NCI-H2107 (cell line): ENCODE measurements at places on chromosomes 6 and 20.

- DNase-seq, result no peak
Measured at GRCh38 chr6:146408583-146408982, 135.1 kb upstream of the RAB32 start.

DNA sequence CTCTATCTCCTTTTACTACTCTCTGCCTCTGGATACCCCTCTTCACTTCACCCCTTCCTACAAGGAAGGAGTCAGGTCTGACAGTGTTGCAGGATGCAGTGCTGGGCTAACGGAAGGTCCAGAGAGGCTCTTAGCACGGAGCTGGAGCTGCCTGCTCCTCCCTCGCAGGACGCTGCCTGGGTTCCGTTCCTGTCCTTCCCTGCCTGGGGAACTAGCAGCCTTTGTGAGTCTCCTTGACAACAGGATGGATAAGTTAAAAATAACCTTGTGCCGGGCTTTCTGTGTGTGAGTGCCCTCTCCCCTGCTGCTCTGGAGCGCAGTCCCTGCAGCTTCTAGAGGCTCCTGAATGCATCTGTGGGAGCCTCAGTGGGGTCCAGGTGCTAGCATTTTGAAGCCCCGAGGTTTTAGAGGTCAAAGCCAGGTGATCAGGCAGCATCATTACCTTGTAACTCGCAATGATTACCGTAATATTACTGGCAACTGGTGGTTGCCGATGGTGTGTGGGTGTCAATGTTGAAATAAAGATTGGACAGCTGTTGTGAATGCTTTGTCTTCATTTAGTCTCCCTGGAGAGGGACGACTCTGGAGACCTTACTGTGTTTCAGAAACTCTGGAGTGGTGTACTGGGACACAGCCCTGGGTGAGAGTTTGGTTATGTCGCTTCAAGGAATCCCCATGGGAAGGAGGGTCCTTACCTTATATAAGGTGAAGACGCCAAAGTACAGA lies 44.4 kb downstream of the CDS2 start:
- DNase-seq, result no peak

GRCh38 chr20:51528263-51529027 lies 14.1 kb downstream of the NFATC2 start:
- no peak for DNase-seq

GRCh38 chr20:50153153-50153499 lies 397 bp downstream of the PEDS1 start:
- no peak for DNase-seq

GRCh38 chr20:63533388-63533787 lies 3.8 kb downstream of the PTK6 start:
- DNase-seq, result no peak

- no peak for DNase-seq
Measured at GRCh38 chr6:157225575-157225995, 97.7 kb downstream of the TMEM242 start.

- DNase-seq, result no peak
Measured at GRCh38 chr20:62353289-62354030, 13.7 kb downstream of the LAMA5 start.

GRCh38 chr6:10383331-10384090 lies 31.4 kb downstream of the TFAP2A start:
- DNase-seq, result no peak

GRCh38 chr20:21936720-21937380 lies 231.4 kb downstream of the PAX1 start:
- DNase-seq, result no peak

DNA sequence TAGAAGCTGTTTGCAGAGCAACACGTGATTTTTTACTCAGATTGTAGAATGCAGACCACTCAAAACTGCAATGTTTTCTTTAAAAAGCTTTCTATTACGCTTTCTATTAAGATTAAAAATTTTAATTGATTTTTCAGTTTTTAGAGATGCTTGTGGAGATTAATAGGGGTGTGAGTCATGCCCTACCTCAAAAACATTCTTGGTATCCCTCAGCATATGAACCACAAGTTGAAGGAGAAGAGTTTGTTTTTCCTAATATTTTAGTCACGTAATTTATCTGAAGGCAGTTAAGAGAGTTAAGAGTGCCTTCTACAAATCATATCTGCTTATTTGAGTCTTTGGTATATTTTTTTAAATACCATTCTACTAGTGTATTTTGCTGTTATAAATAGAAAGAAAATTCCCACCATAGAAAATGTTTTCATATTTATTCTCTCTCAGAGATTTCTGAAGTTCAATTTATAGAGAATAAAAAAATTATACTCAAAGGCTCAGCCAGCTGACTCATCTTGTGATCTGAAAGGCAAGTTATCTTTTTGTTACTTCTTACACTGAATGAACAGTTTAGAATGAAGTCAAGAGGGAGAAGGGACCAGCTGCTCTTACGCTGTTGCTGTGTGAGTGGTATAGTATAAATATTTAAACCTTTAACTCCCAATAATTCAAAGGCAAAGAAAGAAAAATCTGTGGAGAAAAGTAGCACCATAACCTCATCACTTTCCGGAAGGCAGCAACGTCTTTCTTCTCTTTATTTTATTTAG lies 7.6 kb downstream of the RIPOR2 start:
- DNase-seq, result no peak

- DNase-seq, result no peak
Measured at GRCh38 chr6:41548098-41548840, 2.1 kb downstream of the FOXP4 start.

GRCh38 chr20:3539311-3540107 lies 68.7 kb downstream of the ATRN start:
- no peak for DNase-seq

- no peak for DNase-seq
Measured at GRCh38 chr20:33719277-33719988, 677 bp downstream of the PXMP4 start.

DNA sequence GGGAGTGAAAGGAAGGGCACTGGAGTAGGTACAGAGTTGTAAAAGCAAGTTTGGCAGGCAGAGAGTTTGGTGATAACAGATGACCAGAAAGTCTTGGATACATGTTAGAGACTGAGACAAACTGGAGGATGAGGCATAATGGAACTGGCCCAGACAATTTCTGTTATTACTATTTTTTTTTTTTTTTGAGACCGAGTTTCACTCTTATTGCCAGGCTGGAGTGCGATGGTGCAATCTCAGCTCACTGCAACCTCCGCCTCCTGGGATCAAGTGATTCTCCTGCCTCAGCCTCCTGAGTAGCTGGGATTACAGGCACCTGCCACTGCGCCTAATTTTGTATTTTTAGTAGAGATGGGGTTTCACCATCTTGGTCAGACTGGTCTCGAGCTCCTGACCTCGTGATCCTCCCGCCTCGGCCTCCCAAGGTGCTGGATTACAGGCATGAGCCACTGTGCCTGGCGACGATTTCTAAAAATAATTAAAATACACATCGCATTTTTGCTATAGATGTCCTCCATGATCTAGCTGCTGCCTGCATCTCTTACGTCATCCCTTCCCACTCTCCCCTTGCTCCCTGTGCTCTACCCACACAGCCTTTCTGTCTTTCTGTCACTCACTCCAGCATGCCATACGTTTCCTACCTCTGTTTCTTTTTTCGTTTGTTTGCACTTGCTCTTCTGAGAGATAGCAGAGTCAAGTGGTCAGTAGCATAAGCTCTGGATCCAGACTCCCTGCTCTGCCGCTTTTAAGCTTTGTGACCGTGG lies 23.5 kb downstream of the MAPK14 start:
- no peak for DNase-seq

DNA sequence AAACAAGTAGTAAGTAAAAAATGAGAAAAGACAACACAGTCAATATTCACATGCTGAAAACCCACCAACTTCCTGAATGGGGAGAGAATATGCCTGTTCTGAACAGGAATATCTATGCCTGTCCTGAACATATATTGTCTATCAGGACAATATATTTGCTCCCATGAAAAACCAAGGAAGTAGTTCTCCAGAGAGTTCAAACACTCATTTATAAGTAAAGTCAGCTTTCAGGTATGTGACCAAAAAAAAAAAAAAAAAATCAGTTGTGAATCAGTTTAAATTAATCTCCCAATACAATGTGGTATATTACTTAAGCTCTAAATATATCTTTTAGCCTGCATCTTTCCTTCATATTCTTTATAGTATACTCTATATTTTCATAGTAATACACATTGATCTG lies 119.5 kb downstream of the MYB start:
- DNase-seq, result no peak

DNA sequence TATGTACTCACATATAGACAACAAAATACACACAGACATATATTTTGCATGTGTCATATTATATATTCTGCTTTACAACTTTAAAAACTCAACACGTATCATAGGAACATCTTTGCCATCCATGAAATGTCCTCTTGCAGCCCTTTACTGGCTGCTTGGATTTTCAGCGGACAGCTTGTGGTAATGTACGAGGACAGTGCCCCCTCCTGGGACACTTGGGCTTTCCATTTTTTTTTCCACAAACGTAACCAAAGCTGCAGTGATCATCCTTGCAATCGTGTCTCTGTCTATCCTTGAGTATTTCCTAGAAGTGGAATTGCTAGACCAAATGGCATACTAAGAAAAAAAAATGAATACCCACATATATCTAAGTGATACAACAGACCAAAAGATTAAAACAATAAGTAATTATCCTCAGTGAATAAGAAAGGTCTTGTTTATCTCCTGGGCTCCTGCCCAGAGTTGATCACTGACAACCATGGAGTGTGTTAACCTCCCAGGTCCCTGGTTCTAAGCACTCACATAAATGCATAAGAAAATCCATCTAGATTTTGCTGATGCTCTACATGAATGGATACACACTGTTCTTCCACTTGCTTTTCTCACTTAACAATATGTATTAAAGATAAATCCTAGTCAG lies 18.1 kb downstream of the BPI start:
- no peak for DNase-seq

- no peak for DNase-seq
Measured at GRCh38 chr6:56916849-56917551, 37.9 kb upstream of the BEND6 start.

- peak; percentile 70 for DNase-seq
Measured at GRCh38 chr6:23180504-23181293, 611.3 kb downstream of the HDGFL1 start.

DNA sequence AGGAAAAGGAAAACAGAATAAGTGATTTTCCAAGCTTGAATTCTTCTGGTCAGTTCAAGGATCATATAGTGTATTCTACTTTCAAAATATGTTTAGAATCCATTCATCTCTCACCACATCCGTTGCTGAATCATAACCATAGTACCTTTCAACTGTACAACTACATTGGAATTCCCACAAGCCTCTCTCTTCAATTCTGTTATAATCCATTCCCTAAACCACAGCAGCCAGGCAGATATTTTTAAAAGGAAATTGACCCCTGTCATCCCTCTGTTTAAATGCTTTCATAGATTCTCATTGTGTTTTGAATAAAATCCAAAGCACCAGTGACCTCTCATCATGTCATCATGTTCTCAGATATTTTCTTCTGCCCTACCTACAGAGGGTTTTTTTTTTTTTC lies 412.7 kb downstream of the GRIK2 start:
- DNase-seq, result no peak

DNA sequence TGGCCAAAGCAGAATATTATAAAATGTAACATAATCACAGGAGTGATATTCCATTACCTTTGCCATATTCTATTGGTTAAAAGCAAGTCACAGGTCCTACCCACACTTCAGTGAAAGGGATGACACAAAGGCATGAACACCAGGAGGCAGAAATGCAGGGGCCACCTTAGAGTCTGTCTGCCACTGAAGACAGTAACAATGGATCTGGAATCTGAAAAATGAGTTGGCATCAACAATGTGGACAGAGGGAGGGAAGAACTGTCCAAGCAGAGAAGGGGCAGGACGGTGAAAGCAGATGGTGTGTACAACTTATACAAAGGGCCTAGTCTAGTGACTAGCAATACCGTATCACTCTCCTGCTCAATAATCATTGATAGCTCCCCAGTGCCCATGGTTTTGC lies 6.6 kb upstream of the LPIN3 start:
- no peak for DNase-seq

DNA sequence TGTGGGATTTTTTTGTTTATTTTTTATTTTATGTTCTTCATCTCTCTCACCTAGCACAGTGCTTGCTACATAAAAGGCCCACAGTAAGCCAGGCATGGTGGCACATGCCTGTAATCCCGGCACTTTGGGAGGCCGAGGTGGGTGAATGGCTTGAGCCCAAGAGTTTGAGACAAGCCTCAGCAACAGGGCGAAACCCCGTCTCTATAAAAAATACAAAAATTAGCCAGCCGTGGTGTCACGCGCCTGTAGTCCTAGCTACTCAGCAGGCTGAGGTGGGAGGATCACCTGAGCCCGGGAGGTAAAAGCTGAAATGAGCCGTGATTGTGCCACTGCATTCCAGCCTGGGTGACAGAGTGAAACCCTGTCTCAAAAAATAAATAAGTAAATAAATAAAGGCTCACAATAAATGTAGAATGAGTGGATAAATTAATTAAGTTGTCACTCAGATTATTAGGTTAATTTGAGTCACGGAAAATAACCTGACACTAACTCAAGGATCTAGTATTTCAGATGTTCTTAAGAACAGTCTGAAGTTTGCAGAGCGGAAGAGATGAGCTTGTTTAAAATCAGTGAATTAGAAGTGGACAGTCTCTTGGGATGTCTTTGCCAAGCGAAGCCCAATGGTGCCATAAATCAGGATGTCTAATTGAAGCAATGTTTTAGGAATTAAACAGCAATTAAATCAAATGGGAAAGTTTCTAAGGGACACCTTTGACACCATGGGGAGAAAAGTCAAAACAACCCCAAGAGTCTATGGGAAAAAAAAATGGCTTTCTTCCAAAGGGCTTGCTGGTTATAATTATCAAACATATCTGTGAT lies 214.4 kb downstream of the ZNF217 start:
- DNase-seq, result no peak

- no peak for DNase-seq
Measured at GRCh38 chr6:143206550-143206949, 145.9 kb downstream of the AIG1 start.

DNA sequence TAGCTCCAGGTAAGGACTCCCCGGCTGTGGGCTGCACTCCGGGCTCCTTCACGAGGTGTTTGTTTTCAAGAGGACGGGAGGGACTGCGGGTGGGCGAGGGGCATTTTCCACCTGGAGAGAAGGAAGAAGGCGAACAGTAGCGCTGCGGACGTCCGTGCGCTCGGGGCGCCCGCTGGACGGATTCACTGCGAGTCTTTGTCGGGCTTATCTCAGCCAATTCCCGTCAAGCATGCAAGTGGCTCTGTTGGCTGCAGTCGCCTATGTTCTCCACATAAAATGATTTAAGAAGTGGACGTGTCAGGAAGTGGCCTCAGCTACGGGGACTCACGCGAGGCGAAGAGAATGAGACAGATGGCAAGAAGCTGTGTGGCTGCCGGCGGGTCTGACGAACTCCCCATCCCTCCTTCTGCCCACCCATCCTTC lies 332 bp downstream of the GRIK2 start:
- DNase-seq, result no peak

DNA sequence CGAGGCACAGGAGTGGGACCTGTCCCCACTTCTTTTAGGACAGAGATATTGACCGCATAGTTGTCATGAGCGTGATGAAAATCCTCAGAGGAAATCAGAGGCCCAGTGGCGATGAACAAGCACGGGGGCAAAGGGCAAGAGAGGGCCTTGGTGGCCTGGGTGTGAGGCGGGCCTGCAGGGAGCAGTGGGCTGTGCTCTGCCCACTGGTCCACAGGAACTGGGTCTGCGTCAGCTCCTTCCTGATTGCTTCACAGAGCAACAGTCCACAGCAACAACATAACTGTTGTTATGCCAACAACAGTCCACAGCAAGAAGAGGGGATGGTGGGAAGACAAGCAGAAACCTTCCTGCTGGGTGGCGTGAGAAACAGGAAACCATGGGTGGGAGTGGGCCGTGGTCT lies 335.6 kb downstream of the ZFAND3 start:
- DNase-seq, result no peak
